ENCODE measurements at places on chromosomes 7 and 10.

DNA sequence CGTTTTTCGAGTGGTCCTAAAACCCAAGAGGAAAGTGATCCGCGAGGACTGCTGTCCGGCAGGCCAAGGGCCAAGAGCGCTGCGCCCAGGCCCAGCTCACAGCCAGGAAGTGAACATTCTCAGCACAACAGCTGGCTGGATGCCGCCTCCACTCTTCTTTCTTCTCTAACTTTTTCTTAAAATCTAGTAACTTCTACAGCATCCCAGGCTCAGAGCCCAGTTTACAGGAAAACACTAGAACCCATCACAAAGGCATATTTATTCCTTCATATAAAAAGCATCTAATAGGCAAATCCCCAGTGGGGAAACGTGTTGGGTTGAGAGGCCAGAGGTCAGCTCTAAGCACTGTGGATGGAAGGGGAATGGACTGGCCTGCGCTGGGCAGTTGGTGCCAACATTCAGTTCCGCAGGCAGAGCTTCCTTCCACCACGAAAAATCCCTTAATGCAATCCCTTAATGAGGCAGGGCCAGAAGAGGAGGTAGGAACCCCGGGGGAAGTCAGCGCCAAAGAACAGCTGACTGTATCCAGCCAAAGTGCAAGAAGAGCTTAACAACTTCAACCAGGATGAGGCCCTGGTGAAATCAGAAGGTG, 74.8 kb downstream of the ZRANB1 start:
- no peak for DNase-seq

DNA sequence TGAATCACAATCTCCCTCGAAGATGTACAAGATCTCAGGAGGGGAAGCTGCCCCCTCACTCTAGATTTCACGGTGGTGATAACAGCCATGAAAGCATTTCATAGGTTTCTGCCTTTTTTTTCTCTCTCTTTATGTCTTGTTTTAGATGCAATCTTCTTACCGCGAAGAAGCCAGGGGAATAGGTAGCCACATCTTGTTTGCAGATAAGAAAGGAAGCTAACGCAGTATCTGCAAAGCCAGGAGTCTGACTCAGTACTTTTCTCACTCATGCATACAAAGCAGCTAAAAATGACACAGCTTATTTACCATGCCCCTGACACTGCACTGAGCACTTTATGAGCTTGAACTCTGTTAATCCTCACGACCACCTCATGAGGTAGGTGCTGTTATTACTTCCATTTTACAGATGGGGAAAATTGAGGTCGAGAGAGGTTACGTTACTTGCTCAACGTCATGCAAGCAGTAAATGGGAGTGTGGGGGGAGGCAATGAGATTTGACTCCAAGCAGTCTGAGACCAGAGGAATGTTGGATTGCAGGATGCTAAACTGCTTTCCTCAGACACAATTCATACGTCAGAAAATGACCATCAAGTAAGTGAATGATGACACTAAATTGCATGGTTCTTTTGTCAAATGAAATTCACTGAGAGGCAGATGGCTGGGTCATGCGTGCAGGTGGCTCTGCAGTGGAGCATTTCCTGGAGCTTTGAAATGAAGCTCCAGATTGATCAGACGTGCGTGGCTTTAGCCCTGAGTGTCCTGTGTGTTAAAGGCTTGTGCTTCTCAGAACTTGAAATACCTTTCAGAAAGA, 3.3 kb downstream of the MAP3K8 start:
- no peak for DNase-seq

- DNase-seq: no peak
Observed at GRCh38 chr7:69502358-69502757, 95.9 kb upstream of the AUTS2 start.

- DNase-seq: no peak
Observed at GRCh38 chr10:121567569-121567968, 30.7 kb downstream of the FGFR2 start.

- DNase-seq: no peak
Observed at GRCh38 chr7:139502226-139502625, 18.8 kb upstream of the KLRG2 start.

DNA sequence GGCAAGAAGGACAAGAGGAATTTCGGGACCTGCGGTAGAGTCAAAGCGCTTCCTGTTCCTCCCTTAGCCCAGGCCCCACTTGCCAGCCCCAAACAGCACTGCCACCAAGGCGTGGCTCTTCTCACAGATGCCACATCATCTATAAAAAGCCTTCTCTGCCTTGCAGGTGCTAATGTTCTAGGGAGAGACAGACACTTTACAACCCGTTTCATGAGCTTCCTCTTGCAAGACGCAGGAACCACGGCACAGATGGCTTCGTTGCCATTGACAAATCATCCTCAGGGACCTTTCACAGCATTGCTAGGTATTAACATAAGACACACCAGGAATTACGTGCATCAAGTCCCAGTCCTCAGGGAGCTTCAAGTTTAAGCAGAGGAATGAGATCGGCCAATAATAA, 180.9 kb downstream of the JCAD start:
- no peak for DNase-seq

DNA sequence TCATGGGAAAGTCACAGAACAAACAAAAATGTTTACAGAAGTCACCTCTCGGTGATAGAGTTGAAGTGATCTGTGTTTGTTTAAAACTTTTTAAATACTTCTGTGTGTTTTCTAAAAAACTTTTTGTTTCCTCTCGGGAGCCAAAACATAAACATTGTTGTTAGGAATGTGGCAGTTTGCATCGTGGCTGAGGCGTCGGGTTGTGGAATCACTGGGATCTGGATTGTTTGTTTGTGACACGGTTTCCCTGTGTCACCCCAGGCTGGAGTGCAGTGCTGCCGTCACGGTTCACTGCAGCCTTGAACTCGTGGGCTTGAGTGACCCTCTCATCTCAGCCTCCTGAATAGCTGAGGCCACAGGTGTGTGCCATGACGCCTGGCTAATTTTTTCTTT, 29.0 kb upstream of the SUN1 start:
- no peak for DNase-seq

DNA sequence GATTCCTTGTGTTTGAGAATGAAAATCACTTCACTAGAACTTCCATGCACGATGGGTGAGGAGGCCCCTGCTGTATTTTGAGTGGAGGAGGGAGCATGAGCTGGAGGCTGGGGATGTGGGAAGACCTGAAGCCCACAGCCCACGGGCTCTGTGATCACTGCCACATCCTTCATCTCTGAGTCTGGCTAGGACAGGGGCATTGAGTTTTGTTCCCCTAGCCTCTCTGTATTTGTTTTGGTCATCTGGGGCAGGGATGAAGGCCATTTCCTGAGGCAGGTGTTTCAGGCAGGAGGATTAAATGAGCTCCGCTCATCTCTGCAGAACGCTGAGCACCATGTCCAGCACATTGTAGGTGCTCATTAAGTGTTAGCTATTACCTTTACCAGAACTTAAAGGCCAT, 293.6 kb downstream of the GLRX3 start:
- DNase-seq: no peak

GRCh38 chr7:122628651-122629411, 70.1 kb downstream of the RNF133 start:
- no peak for DNase-seq

DNA sequence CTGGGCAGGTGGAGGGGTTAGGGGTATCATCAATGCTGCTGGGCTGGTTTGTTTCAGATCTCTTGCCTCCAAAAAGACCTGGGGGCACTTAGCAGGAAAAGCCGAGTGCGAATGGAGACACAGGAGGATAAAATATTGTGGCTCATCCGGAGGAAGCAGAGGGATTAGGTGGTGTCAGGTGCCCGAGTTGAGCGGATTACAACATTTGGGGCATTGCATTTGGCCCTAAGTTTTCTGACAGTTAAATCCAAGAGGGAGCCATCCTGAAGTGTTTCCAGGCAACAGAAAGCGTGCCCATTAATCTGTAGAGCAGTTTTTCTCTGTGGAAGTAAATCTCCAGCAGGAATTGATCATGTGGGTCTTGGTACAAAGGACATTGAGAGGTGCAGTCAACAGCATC, 85.9 kb downstream of the CDH23 start:
- DNase-seq: no peak

DNA sequence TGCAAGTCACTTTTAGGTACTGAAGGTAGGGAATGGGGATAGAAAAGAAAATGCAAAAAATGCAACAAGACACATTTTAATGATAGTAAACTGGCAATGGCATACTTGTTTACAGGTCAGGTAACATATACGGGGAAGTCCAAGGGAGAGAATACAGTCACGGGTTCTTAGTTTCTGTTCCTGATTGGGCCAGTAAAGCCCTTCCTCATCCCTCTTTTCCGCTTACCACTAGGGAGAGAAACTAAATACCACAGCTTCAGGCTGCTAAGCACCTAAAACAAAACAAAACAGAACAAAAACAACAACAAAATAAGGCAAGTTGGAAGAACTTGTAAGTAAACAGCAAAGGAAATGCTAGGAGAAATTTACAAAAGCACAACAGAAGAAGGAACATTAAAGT, 65.2 kb upstream of the OGDHL start:
- no peak for DNase-seq

- no peak for DNase-seq
Observed at GRCh38 chr10:129810-130209, 5.4 kb upstream of the ZMYND11 start.

DNA sequence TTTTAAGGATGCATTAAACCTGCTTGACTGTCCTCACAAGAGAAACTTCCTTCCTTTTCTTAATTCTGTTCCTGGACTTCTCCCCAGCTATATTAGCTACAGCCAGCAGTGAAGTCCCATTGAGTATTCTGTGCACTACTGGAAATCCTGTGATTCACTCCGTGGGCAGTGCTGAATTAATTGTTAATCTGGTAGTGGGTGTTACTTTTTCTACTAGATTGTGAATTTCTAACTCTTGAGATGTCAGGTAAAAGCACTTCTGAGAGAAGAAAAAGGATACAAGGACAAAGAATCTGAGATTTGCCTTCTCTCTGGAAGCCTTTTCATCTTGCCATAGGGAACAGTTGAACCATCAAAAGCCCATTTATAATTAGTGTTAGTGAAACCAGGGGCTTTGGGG, 33.9 kb downstream of the CYCS start:
- DNase-seq: no peak

- peak; percentile 40 for DNase-seq
Observed at GRCh38 chr7:85135977-85136376, 50.9 kb downstream of the SEMA3D start.

GRCh38 chr7:42690794-42691639, 220.9 kb downstream of the C7orf25 start:
- peak; percentile 8 for DNase-seq

GRCh38 chr10:105145711-105146110, 504.6 kb downstream of the SORCS3 start:
- no peak for DNase-seq

DNA sequence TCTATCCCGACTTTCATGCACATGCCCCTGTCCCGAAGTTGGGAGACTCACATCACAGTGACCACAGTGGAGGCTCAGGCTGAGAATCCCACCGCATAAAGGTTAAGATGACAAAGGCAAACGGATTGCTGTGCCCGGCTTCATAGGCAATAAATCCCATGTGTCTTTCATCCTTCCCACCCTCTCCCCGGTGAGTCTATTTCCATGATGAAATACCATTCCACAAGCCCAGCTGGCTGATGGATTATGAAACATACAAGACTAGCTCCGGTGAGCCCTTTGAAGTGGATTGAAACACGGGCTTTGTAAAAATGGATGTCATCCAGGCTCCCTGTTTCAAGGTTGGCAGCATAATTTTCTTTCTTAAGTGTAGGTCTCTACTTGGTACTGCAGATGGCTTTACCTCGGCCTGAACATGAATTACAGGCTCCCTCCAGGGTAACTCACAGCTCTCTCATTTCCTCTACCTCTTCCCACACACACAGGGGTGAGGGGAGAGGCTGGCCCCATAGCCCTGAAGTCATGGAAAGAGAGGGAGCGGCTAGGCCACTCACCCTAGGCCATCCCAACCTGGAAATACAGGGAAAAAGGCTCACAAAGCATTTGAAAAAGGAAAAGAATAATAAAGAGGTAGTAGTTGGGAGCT, 92.0 kb upstream of the CALN1 start:
- no peak for DNase-seq

- no peak for DNase-seq
Observed at GRCh38 chr7:143188994-143189393, 5.8 kb downstream of the TAS2R39 start.

GRCh38 chr7:16644157-16644556, 1.4 kb downstream of the ANKMY2 start:
- DNase-seq: no peak

DNA sequence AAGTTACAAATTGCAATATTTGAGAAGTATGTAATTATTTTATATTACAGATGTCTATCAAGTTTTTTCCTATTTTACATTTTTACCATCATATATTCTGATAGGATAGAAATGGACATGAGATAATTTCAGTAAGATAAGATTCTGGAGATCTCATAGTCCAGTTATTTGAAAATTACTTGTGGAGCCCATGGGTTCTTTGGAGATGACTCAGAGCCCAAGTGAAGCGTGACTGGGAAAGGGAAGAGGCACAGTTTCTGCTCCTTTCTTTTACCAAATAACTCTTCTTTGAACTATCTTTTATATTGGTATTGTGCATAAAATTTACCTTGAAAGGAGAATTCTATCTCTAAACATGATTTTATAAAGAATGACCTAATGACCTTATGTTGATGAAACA, 2.4 kb downstream of the CD36 start:
- no peak for DNase-seq

DNA sequence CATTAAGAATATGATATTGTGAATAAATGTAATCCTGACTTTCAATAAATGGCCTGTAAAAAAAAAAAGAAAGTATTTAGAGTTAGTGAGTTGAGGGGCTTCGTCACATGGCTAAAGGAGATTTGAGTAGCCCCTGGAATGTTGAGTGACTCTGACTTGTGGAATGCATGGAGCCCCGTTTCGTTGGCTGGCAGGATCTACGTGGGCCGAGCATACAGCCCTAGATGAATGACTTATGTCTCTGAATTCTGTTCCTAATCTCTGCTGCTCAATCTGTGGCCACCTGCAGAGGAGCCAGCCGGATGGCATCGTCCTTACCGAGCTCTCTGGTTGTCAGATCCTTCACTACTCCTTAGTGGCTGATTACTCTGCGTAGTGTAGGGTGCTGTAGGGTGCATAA, 155.7 kb downstream of the MGMT start:
- DNase-seq: peak; percentile 65

DNA sequence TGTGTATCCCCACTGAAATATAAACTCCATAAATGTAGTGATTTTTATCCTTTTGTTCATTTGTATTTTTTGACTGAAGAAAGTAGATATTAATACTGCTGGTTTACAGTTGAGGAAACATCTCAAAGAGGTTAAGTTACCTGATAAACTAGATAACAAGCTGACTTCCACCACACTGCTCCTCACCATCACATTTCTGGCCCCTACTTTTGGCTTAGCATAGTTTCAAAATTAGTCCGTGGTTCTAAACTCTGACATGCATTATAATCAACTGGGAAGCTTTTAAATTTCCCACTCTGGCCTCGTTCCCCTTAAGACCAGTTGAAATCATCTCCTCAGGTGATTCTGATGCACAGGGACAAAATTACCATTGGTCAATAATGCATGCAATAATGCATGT, 43.5 kb downstream of the ANKIB1 start:
- DNase-seq: no peak

GRCh38 chr7:124792002-124792401, 26.4 kb upstream of the GPR37 start:
- DNase-seq: no peak

GRCh38 chr10:48607356-48608278, 2.7 kb upstream of the ARHGAP22 start:
- DNase-seq: no peak

- DNase-seq: no peak
Observed at GRCh38 chr7:114109304-114109703, 190.5 kb upstream of the PPP1R3A start.

GRCh38 chr7:121041516-121042148, 53.1 kb downstream of the CPED1 start:
- no peak for DNase-seq

Measured in retinal pigment epithelial cell (primary cell).